ENCODE measurements at places on chromosomes 5 and 9.
A peak's percentile ranks its signal among the peaks of the same experiment; 100 is the strongest.

- no peak for DNase-seq
Observed at GRCh38 chr9:136443687-136444086, 4.0 kb upstream of the INPP5E start.

DNA sequence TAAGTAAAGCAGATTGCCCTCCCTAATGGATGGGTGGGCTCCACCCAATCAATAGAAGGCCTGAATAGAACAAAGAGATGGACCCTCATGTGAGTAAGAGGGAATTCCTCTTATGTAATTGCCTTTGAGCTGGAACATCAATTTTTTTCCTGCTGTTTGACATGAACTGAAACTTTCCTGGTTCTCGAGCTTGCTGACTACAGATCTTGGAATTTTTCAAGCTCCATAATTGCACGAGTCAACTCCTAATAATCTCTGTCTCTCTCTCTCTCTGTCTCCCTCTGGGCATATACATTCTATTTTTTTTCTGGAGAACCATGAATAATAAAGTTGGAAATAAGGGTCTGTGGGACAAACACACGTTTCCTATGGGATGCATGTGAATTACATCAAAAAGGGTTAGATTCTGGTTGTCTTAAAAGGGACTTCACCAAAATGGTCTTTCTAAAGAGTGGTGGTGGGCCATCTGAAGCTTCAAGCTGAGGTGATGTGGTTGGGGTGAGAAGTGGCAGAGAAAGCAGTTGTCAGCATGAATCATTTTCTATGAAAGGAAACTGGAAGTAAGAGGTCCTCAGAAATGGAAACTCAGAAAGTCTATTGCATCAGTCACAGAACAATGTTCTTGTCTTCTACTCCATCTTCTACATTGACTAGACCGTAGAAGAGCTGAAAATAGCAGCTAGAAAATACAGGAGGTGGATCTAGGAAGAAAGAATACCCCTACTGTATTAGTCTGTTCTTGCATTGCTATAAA is 47.0 kb upstream of the HOMER1 start:
- DNase-seq, result peak; percentile 46

DNA sequence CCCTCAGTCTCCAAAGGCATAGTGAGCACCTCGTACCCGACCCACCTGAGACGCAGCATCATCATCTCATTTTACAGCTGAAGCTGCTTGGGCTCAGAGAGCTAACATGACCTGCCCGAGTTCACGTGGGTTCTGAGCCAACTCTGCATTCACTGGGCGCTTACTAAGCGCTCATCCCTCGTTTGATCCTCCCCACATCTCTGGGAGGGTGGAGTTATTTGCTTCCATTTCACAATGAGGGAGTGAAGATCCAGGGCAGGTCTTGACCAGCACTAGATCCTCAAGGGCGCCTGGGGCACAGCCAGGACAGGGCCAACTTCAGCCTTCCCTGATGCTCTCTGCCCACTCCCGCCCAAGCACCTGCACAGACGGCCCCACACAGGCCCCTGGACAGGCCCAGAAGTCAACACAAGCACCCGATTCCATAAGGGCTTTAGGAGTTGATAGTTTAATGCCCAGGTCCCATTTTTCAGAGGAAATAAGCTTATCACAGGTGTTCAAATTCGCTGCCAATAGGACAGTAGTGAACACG is 80.8 kb downstream of the HRH2 start:
- DNase-seq, result no peak

DNA sequence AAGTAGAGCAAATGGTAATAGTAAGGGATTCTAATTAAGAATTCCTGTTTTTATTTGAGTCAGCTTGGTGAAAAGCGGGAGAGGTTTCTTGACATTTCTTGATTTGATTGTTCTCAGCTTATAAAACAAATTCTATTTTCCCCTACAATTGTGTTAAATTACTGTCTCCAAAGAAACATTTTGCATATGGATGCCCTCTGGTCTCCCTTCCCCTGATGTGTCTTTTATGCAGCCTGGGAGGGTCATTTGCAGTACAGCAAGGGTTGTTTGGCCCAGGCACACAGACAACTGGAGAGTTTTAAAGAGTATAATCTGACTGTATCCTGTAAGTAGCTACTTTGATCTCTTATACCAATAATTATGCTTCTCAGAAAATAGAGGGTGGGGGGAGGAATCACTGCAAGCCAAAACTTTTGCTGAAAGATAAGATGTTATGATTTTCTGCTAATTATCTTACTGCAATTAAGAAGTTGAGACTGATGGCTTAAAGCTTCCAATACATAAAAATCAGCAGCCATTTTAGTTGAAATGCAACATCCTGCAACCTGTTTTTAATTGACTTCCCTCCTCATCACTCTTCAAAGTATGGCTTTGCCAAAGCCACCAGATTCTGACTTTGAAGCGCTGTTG is 204.1 kb upstream of the SEMA6A start:
- DNase-seq, result no peak

DNA sequence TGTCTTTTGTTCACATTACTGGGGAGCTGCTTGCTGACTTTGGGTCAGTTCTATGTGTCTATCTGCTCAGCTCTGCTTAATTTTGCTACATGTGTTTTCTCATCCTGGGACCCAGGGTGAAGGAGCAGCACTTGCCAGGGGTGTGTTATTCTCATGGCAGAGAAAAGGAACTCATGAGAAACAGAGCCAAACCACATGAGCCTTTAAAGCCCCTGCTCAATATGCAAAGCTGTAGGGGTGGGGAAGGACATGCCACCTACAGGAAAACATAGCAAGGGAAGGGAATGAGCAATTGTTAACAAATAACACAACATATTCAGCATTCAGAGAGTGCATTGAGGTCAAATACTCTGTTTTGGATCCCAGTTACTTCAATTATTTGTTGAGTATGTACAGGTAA is 290.9 kb downstream of the CDK5RAP2 start:
- DNase-seq, result no peak

DNA sequence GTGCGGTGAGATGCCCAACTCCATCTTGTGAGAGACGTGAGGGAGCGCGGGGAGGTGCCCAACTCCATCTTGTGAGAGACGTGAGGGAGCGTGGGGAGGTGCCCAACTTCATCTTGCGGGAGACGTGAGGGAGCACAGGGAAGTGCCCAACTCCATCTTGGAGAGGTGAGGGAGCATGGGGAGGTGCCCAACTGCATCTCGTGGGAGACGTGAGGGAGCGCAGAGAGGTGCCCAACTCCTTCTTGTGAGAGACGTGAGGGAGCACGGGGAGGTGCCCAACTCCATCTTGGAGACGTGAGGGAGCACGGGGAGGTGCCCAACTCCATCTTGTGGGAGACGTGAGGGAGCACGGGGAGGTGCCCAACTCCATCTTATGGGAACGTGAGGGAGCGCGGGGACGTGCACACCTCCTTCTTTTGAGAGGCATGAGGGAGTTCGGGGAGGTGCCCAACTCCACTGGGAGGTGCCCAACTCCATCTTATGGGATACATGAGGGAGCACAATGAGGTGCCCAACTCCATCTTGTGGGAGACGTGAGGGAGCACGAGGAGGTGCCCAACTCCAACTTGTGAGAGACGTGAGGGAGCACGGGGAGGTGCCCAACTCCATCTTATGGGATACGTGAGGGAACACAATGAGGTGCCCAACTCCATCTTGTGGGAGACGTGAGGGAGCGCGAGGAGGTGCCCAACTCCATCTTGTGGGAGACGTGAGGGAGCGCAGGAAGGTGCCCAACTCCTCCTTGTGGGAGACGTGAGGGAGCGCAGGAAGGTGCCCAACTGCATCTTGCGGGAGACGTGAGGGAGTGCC is 235.4 kb downstream of the CACNA1B start:
- DNase-seq, result no peak

- no peak for DNase-seq
Observed at GRCh38 chr5:6280425-6281100, 97.8 kb downstream of the MED10 start.

DNA sequence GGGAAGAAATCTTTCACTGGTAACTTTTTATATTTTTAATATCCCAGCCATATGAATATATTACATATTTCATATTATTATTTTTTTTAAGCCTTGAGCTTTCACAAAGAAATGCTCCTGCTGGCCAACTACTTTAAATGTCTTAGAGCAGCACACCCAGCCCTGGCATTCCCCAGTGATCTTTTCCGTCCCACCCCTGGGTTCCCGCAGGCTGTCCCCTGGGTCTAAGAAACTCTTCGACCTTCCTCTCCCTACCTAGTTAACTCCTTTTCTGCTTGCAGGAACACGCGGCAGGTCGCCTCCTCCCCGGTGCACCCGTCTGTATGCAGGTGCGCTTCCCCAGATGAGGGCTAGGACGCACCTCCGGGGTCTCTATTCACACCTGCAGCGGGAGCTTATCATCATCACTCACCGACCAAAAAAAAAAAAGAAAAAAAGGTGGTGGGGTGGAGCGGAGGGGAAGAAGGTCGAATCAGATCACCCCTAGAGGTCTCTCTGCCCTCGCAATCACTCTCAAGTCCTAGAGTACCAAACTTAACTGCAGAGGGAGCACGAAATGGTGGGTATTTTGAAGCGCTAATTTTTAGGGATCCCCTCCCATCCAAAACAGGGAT is 696 bp downstream of the ZFP62 start:
- DNase-seq, result peak; percentile 43

DNA sequence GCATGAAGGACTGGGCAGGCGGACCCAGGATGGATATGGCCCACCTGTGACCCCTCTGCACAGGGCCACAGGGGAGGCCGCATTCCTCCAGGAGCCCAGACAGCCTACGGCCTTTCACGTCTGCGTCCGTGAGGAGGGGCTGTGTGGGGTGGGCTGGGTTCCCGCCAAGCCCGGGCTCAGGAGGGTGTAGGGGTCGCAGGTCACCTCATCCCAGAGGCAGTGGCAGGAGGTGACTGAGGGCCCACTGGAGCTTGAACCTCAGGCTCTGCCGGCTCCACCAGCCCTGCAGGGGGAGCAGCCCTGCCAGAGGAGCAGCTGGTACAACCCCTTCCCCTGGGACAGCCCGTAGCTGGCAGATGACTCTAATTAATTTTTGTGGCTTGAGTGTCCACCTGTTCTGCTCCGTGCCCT is 40.7 kb upstream of the CACNA1B start:
- DNase-seq, result no peak
